KG1 (cell line): ENCODE measurements at places on chromosomes 6 and 20.

DNA sequence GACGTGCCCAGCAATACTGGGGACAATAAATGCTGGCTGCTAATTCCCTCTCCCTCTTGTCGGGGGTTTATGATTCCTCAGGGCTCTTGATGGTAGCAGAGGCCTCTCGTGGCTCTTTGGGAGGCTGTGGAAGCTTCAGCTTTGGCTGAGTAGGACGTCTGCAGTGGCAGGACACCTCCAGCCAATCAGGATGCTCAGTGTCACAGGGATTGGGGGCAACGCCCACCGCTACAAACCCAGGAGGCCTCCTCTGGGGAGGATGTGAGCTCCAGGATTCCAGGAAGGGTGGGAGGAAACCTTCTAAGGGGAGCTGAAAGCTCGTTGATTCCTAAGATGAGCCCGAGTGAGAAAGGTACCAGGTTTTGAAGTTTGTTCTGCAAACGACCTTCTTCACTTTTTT lies 19.4 kb downstream of the RSPO4 start:
- DNase-seq: no peak

- DNase-seq: no peak
Measured at GRCh38 chr20:3107464-3108025, 23.0 kb upstream of the AVP start.

GRCh38 chr6:153449279-153449678 lies 318.2 kb upstream of the RGS17 start:
- no peak for DNase-seq

- DNase-seq: no peak
Measured at GRCh38 chr6:113457198-113457597, 399.9 kb upstream of the MARCKS start.

DNA sequence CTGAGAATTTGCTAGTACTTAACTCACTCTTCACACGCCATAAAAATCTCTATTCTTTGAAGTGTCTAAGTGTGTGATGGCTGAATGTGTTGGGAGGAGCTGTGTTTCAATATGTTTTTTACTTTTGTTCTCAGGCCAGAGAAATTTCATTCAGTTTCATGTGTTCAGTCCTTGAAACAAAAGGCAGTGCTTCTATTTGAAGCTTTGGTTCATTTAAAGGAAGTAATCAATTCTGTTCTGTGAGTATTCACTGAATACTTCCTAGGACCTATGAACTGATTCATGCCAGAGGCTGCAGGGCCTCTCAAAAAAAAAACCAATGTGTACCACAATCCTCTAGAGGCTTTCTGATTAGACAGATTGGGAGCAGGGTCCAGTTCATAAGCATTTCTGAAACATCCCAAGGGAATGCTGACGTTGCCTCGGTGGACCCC lies 12.4 kb upstream of the F13A1 start:
- DNase-seq: no peak

- no peak for DNase-seq
Measured at GRCh38 chr6:37745748-37746147, 48.1 kb upstream of the MDGA1 start.

DNA sequence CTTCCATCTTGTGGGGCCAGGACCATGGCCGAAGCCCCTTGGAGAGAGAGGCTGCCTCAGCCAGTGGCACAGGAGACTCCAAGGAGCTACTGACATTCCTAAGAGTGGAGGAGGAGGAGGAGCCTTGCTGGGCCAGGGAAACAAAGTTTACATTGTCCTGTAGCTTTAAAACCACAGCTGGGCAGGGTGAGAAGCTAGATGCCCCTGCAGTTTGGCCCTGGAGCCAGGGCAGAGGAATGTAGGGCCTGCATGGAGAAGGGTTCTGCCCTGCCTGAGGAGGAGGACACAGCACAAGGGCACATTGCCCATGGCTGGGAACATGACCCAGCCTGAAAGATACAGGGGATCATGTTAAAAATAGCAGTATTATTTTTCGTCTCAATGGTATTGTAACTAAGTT lies 37.4 kb downstream of the PLCG1 start:
- no peak for DNase-seq

GRCh38 chr6:90229331-90230010 lies 67.2 kb downstream of the BACH2 start:
- DNase-seq: no peak

DNA sequence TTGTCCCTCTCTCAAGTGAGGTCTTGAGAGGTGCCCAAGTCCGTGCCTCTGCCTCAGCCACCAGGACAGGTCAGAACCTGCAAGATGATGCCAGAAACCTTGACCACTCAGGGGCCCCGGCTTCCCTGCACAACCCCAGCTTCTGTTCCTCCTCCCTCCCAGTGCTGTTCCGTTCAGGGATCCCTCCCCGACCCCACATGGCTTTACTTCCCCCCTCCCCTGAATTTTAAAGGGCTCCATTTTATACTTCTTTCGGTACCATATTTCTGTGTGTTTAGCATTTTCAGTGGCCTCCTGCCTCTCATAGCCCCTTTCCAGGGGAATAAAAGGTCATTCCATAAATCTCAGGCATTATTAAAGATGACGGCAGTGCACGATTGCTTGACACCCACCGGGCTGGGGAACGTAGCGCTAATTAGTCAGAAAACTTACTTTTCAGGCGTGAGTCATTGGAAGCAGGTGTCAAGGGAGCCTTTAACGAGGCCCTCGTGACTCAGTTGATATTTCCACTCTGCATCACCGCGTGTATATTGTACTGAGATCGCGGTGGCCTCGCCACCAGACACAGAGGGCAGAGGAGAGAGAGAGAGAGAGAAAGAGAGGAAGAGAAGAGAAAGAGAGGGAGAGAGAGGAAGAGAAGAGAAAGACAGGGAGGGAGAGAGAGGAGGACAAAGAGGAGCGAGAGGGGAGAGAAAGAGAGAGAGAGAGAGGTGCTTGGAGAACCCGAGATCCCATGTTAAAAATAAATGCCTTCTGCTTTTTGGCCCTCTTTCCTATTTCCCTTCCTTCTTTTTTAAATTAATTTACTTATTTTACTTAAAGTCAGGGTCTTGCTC lies 21.3 kb downstream of the KCNG1 start:
- no peak for DNase-seq

GRCh38 chr20:35992713-35993335 lies 24.4 kb downstream of the CNBD2 start:
- peak; percentile 13 for DNase-seq
